Type B pancreatic cell (in vitro differentiated cells): ENCODE measurements at places on chromosomes 7 and 10. TPM values are rescaled to one million over a fixed set of nuclear protein-coding genes. Genes with fewer than 3 reads are reported as not detected.

Gene IDI2
- not detected in 2 replicates for total RNA-seq

Gene GJD4
- 0.17 TPM in 1 of 2 replicates, not detected in the other for total RNA-seq

Gene PHYHIPL
- total RNA-seq = 14.3 and 23.8 TPM in 2 replicates

Gene AMPH
- total RNA-seq = 2.0 and 19.9 TPM in 2 replicates

Gene ABI1
- total RNA-seq = 45.5 and 53.2 TPM in 2 replicates

GRCh38 chr10:76839276-76839675 lies 798.3 kb downstream of the KCNMA1 start:
- DNase-seq = no peak

DNA sequence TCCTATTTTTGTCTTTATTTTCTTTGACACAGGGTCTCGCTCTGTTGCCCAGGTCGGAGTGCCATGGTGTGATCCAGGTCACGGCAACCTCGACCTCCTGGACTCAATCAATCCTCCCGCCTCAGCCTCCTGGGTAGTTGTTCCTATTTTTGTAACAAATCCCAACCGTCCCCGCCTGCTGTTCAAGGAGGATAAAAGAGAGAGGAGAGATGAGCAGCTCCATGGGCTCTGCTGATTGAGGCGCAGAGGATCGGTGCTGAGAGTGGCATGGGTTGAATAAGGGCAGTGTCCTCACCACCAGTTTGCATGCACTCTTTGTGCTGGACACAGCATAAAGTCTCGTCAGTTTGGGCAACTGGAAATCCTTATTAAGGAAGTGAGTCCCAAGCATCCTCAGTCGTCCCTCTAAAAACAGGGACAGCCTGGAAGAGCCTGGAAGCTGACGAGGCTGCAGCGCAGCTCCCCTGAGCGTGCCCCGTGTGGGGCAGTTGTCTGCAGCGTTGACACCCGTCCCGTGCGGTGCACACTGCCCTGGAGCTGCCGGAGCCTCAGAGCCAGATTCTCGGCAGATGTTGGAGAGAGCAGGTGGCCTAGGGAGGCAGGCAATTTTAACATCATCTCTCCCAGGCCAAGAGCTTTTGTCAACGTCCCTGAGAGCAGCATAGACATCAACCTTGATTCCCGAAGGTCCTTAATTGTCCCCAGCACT lies 404.2 kb upstream of the RNF32 start:
- DNase-seq = no peak

GRCh38 chr7:112266141-112266540 lies 59.6 kb downstream of the ZNF277 start:
- no peak for DNase-seq

GRCh38 chr7:46814516-46815250 lies 767.2 kb downstream of the TNS3 start:
- no peak for DNase-seq

DNA sequence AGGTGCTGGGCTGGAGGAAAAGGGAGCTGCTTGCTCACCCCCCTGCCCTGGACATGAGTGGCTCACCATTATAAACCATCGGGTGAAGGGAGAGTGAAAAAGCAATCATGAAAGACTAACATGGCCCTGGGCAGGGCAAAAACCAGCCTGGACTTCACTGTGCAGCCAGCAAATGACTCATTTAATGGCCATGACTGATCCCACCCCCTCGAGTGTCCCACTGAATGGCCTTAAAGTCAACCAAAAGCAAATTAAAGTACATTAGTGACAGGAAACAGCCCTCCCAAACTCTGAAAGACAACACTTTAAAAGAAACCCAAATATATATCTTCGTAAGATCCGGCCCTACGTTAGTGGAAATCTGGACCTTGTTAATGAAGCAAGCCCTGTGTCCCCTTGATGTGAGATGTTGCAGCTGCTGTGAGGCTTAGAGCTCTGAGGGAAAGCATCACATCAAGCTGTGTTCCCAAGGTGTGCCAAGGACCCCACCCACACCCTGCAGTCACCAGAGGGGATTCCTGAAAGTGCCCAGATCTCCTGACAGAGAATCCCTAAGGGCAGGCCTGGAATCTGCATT lies 31.2 kb downstream of the ADCYAP1R1 start:
- DNase-seq = no peak
